Fibroblast of skin of right biceps (primary cell): ENCODE measurements at places on chromosomes 1 and 21.
A peak's percentile ranks its signal among the peaks of the same experiment; 100 is the strongest.

DNA sequence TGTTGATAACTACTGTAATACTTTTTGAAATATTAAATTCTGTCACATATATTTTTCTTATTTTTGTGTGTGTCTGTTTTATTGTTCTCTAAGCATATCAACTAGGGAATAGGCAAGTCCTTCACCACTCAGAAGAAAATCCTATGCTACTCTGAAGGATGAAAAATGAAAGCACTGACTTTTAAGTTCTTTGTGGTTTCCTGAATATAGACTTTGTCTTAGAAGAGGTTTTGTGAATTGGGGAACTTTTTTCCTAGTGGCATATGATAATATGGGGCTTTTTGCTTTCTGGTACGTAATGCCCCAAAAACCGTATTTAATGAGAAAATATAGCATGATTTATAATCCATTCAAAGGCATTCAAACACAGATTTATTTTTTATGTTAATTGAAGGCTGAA lies 136.0 kb downstream of the SNX7 start:
- DNase-seq = no peak

DNA sequence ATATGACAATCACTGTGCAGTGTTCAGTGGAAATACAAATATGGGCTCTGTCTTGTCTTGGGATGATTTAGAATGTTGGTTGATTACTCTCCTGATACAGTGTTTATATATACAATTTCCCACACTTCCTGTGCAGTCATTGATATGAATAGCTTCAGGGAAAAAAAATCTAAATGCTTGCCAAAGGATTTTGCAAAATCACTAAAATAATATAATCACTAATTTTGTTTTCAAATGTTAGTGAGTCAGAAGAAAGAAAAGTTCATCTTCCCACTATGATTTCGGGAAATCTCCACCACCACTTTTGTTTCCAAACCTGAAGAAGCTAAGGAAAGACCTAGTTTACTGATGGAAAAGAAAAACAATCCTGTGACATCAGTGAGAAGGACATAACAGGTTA lies 32.1 kb upstream of the CHRM3 start:
- peak; percentile 64 for DNase-seq

DNA sequence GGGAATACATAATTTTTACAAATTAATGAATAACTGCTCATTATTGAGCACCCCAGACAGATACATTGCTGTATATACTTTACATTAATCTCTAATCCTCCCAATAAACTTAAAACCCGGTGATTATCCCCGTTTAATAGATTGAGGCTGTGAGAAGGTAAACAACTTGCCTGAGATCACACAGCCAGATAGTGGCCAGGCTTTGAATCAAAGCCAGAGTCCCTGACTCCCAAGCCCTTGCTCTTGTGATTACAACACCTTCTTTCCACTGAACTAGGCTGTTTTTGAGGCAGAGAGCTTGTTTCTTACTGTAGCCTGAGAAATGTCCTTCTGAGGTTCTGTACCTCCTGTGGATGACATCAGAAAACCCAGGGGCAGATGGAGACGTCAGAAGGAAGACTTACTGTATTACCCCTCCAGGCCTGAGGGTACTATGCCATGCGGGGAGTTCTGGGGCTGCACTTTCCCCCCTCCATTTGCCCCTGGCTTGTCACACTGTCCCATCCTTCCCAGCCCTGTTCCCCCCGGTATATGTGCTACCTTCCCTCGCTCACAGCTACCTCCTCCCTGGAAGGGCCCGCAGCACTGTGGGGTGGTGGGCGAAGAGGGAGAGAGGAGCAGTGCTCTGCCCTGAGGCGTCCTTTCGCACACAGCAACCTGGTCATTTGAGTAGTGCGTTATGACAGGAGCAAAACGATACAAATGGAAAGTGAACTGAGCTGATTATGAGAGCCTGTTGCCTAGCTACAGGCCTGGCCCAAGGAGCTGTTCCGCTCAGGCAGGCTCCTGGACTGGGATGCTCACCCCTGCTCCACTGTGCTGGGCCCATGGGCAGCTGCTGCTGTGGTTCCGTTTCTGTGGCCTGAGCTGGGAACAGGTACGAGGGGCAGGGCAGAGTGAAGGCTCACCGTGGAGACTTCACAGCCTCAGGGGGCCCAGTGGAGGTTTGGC lies 4.6 kb downstream of the KCNC4 start:
- DNase-seq = no peak

DNA sequence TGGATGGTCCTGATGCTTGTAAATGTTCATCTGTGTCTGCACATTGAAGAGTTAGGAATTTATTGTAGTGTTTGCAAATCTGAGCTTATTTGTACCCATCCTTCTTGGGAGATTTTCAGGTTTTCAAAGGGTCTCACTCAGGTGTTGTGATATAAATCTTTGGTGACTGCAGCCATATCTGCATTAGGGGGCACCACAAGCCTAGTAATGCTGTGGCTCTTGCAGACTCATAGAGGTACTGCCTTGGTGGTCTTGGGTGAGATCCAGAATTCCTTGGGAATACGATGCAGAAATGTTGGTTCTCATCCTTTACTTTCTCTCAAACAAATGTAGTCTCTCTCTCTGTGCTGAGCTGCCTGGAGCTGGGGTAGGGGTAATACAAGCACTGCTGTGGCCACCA lies 405.9 kb downstream of the TTLL7 start:
- peak; percentile 7 for DNase-seq

DNA sequence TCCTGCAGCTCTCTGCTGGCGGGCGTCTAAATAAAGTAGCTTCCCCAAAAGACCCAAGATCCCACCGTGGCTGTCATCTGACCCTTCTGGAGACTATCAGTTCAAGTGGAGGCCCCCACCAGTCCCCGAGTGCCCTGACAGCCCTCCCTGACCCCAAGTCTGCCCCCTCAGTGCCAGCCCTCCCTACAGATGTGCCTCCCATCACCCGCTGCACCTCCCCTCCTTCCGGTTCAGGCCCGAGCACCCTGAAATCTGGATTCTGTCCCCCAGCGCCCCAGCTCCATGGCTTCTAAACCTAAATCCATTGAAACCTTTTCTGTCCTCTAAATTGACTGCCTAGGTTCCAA lies 595 bp downstream of the IL10RB start:
- DNase-seq = no peak

- no peak for DNase-seq
These were observed 24.6 kb downstream of the RSBN1 start for GRCh38 chr1:113787663-113788062.

- no peak for DNase-seq
These were observed 71.6 kb downstream of the CD2 start for GRCh38 chr1:116825720-116826438.

- no peak for DNase-seq
These were observed 587 bp downstream of the NKAIN1 start for GRCh38 chr1:31238986-31239613.

- DNase-seq = peak; percentile 89
These were observed 42.4 kb downstream of the TMEM53 start for GRCh38 chr1:44631647-44632539.

DNA sequence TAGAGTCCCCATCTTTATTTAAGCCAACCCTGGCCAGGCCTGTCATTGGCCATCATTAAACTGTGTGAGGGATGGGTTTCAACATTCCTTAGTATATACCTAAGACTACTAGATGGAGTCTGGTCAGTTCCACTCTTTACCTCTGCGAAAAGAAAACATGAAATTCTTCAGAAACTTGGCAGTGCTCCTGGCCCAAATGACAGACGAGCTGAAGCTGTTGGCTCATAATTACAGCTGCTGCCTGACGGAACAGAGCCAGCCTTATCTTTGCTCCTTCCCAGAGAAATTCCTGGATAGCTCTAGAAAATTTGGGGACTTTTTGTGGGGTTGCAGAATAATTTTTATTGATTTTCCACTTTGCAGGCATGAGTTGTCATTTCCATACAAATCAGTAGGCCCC lies 30.4 kb downstream of the NPHS2 start:
- peak; percentile 2 for DNase-seq

GRCh38 chr1:34792424-34792823 lies 375 bp upstream of the GJA4 start:
- no peak for DNase-seq

- DNase-seq = no peak
These were observed 77.4 kb upstream of the SLFNL1 start for GRCh38 chr1:41098730-41099460.

DNA sequence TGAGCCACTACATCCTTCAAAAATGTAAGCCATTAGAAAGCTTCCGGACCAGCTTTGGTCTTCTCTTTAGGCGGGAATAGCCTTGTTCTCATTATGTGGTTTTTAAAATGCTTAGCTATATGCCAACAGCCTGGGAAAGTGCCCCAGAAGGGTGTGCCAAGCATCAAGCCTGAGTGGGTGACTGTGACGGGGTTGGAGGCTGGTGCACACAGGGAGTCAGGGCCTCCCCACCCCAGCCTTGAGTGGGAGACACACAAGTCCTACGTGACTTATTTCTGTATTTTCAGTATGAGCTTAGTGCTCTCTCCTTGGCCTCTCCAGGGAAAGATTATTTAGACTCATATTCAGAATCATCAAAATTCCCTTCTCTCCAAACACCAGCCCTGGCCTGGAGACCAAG lies 9.8 kb downstream of the UBASH3A start:
- no peak for DNase-seq

DNA sequence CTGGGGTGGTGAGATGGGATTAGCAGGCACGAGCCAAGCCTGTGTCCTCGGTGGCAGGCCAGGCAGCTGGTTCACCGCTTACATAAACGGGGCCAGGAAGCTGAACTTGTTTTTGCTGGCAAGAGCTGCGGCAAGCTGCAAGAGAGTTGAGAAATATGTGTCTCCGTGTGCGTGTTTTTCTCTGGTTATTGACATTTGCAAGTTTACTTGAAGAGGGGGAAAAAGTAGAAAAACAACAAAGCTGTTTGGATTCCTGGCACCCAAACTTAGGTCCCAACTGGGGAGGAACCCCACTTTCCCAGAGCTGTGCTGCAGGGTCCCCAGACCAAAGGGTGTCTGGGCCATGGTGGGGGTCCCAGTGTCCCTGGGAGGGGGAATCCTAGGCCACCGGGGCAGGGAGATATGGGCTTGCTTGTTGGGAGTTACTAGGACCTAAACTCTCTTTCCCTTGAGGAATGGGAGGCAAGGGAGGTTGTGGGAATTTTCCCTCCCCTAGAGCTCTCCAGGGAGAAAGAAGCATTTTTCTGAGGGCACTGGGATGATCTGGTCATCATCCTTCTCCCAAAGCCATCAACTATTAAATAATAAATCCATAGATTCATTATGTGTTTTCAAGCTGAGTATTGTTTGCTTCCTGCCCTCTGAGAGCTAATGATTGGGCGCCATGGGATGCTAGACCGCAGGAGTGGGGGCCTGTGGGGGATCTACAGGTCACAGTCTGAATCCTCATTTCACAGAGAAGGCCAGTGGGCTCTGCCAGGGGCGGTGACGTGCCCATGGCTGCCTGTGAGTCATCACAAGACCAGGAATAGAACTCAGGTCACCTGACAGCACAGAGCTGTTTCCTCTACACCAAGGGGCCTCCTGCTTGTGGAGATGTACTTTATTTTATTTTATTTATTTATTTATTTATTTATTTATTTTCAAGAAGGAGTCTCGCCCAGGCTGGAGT lies 14.8 kb downstream of the IL6R start:
- peak; percentile 79 for DNase-seq

GRCh38 chr1:26419494-26419893 lies 8.9 kb downstream of the LIN28A start:
- no peak for DNase-seq

DNA sequence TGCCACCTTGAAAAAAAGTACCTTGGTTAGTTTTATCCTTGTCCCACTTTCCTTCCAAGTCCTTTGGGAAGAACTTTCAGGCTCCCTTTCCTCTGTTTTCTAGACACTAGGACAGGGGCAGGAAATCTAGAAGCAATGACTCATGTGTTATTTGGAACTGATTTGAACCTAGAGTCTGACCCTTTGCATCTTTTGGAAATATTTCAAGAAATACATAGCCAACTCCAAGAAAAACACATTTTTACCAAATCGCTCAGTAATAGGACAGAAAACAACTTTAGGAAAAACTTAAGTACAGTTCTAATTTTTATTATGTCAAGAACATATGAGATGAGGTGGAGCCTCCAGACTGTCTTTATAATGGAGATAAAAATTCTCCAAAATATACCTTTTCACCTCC lies 292.4 kb downstream of the PTBP2 start:
- DNase-seq = peak; percentile 87

GRCh38 chr1:228277491-228278431 lies 69.9 kb downstream of the OBSCN start:
- DNase-seq = no peak

- DNase-seq = no peak
These were observed 35.6 kb downstream of the SHCBP1L start for GRCh38 chr1:182917378-182917777.

DNA sequence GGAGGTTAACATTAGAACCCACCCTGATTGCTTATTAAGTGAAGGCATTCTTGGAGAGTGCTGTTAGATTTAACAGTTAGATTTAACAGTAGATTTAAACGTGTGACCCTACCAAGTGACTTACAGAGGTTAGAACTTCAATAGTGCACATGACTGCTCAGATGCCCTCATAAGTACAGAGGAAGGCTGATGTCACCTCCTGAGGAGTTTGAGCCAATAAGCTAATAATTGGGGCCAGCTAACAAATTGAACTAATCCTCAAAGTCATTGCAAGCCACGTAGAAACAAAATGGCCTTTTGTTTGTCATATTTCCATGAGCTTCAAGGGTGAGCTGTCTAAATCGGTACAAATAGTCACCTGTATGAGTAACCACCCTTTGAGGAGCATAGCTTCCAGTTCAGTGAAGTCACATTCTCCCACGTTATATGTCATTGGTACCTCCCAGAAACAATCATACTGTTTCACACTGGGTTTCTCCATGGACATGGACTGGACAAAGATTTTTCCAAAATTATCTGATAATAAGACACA lies 11.7 kb downstream of the AVPR1B start:
- no peak for DNase-seq

DNA sequence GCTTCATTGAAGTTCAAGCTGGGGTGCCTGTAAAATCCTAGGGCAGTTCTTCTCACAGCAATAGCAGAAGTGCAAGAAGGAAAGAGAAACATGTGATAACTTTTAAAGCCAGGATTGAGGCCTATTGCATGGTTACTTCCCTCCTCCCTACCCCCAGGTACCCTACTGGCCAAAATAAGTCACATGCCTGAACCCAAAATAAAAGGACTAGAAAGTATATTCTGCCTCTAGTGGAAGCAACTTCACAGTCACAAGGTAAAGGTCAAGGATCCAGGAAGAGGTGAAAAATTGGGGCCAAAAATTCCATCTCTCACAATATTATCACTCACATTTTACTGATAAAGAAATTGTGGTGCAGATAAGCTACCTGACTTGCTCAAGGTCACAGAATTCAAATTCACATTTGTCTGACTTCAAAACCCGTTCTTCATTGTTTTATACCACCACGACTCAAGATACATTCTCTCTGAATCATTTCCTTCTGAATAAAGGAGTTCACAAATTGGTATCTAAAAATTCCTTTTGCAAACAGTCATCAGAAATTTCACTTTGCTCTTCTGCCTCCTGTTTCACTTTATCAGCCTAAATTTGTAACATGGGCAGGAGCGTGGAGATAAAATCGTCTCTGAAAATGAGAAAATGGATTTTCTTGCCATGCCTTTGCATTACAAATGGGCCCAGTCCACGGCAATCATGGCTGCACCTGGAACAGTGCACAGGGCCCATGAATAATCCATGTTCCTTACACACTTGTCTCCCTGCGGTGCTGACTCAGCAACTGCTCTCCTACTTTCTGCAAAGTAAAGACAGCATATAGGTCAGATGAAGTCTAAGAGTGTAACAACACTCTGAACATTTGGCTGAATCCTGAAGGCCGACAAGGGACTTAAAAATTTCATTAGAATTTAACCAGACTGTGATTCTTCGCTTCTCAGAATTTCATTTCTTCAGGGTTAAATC lies 485.3 kb upstream of the NFIA start:
- DNase-seq = peak; percentile 64

GRCh38 chr1:30882678-30883388 lies 25.7 kb downstream of the SDC3 start:
- DNase-seq = no peak
